ENCODE measurements at places on chromosomes 2 and 18.

DNA sequence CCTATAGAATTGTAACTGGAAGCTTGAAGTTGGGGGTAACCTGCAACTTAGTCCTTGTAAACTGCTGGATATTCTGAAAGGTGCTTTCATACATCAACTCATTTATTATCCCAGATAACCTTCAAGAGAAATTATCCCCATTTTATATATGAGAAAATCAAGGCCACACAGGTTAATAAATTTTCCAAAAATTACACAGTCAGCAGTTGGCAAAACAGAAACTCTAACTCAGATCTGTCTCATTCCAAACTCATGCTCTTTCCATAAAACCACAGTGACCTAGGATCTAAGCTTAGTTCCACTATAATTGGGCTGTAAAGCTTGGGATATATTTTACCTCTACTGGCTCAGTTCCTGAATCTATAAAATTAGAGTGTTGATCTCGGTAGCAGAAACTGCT is 167.6 kb upstream of the DDX18 start:
- no peak for DNase-seq

- DNase-seq: no peak
These were observed 50.7 kb upstream of the HNRNPA3 start for GRCh38 chr2:177161741-177162460.

DNA sequence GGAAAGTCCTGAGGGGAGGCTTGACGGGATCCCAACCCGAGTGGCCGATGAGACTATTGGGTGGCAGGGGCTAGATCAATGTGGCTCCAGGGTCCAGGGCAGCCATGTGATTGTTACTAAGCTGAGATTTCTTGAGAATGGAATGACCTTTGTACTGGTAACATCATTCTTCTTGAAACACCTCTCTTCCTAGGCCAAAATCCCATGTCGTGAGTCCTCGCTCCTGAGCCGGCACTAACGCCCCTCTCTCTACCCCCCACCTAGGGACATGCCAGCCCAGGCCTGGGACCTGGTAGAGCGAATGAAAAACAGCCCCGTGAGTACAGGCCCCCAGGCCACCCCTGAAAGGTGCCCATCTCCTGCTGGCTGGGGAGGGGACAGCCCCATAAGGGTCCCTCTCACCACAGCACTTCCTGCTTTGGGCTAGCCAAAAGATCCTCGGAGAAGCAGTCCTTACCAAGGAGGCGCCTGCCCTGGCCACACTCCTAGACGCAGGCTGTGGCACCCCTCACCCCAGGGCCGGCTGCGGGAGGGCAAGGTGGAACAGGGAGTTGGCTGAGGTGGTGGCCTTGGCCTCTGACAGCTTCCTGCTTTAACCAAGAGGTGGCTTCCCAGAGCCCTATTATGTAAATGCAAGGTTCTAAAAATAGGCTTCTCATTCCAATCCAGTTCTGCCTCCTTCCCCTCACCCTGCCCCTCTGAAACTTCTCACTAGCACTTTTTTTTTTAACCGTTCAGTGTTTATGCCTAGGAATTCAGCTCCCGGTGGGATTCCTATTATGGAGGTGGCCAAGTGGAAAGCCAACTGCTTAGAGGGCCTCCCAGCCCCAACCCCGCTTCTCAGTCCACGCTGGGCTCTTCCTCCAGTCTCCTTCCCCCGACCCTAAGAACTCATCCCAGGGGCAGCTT is 126.6 kb upstream of the PPP1CB start:
- peak; percentile 54 for DNase-seq

DNA sequence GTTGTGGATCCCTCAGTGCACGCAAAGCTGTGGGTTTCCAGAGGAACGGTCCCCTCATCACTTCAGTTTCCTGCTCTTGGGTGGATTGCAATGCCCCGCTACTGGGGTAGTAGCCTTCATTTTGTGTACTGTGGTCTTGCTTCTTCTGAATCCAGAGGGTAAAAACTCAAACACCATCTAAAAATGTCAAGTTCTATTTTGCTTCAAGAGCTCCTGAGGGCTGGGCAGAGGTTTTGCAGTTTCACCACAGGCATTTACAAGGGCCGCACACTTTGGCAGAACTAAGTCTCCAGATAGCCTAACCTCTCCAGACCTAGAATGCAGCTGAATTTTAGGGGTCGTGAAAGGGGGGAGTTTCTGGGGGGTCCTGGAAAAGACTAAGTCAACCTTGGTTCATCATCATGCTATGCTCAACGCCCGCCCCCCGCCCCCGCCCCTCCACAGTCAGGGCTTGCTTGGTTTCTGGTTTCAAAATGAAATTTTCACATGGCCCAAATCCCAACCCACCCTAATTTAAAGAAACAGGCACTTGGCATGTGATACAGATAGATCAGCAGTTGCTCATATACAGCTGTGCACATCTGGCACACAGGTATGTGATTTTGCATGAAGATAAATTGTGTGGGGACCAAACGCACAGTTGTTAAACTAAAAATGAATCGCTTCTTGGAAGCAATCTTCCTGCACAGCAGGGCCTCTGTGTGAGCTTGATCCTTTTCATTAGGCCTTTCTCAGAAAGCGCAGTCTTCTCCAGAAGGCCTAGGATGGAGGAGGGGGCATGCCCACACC is 329.6 kb downstream of the OSR1 start:
- DNase-seq: no peak

- no peak for DNase-seq
These were observed 19.5 kb upstream of the ERCC3 start for GRCh38 chr2:127313406-127313805.

GRCh38 chr2:185608799-185609198 is 129.8 kb upstream of the FSIP2 start:
- DNase-seq: no peak

DNA sequence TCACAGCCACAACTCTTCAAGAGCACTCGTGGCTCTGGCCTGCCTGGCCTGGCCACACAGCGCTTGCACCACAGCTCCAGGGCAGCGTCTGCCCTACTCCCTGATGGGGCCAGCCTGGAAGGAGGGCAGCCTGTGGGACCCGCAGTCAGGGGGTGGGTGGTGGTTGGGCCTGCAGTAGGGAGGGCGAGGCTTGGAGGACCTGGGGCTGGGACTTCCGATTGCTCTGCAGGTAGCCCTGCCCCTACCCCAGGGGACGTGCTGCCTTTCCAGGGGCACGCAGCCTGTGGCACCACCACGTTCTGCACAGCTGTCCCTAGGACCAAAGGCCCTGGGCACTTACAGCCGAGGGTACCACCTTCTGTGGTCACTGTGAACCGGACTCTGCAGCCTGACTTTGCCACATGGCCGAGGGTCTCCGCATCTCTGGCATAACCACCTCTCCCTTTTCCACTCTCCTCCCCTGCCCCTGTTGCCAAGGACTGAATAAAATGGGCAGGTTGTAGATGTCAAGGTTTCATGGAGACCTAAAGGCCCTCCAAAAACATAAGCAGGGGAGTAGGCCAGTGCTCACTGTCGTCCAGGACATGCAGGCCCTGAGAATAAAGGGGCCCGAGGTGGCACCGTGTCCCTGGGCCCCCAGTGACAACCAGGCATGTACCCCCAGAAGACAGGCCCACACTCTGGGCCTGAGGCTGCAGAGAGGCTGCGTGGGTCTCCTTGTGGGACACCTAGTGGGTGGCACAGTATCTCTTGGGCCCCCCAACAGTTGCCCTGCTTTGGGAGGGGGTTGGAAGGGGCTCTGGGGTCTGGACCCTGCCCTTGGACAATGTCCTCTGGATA is 87.3 kb downstream of the INHBB start:
- DNase-seq: no peak

DNA sequence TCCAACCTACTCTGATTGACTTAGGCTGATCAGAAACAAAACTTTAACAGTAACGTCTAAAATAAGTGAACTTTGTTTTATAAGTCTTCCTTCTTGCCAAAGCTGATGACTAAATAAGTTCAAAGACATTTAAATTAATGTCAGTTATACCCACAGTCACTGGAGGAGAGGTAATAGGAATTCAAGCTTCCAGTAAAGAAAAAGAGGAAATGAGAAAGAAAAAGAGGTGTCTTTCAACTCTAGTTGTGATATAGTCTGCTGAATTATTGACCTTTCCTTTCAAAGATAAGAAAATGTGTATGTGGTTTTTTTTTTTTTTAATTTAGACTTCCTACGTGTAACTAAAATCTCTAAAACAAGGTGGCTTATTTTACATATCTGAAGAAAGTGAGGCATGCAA is 191.5 kb downstream of the SLC8A1 start:
- no peak for DNase-seq

GRCh38 chr2:196389670-196390069 is 218.3 kb upstream of the STK17B start:
- DNase-seq: no peak

- no peak for DNase-seq
These were observed 34.7 kb downstream of the PIEZO2 start for GRCh38 chr18:11114653-11115052.

GRCh38 chr18:42611134-42611533 is 504.4 kb downstream of the RIT2 start:
- DNase-seq: no peak

GRCh38 chr18:59182673-59183072 is 37.3 kb upstream of the GRP start:
- no peak for DNase-seq

DNA sequence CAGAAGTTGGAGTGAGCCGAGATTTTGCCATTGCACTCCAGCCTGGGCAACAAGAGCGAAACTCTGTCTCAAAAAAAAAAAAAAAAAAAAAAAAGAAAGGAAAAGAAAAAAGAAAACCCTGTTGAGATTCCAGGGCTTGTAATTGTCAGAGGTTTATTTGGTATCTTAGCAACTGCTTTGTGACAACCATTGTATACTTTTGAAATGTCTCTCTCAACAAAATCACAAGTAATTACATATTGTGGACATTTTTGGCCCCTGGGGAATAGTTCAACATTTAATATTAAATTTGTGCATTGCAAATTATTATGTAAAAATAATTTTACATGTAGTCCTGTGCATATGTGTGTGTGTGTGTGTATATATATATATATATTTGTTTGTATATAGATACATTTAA is 270.8 kb downstream of the GALNT13 start:
- DNase-seq: no peak

DNA sequence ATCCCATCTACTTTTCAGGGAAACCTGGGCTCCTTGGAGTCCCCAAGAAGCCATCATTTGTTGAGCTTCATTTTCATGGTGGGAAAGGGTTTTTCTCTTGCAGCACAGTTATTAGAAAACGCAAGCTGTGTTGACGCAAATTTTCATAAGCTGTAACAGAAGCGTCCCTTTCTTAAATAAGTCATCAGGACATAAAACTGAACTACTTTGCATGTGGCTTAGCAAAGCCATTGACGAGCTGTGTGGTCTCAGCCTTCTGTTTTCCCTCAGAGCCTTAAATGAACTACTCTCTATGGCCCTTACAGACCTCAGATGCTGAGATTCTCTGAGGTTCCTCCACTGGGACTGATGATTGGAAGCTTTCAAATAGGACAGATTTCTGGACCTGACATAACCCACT is 85.1 kb downstream of the ARL4C start:
- no peak for DNase-seq

- no peak for DNase-seq
These were observed 38.1 kb downstream of the SLC39A10 start for GRCh38 chr2:195695002-195695631.

- no peak for DNase-seq
These were observed 898.3 kb downstream of the CPS1 start for GRCh38 chr2:211454679-211455078.

GRCh38 chr2:70664525-70664924 is 103.5 kb downstream of the ADD2 start:
- DNase-seq: no peak

DNA sequence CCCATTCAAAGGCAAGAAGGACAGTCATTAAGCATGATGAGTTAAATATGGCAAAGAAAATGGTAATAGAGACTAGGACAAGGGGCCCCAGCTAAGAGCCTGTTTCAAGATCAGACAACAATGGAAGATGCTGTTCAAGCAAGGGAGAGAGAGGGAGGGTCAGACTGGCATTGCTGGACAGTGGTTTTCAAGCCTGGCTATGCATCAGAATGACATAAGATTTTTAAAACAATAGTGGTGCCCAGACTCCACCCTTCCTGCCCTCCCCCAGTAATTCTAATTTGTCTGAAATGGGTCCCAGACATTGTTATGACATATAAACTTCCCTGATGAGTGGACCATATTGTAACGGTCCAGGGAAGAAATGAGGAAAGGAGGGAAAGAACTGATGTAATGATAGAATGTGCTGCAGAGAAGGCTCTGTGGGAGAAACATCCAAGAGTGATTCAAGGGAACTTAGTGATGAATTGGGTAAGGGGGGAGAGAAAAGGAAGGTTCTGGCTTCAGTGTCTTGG is 112.9 kb upstream of the TRIB2 start:
- no peak for DNase-seq

DNA sequence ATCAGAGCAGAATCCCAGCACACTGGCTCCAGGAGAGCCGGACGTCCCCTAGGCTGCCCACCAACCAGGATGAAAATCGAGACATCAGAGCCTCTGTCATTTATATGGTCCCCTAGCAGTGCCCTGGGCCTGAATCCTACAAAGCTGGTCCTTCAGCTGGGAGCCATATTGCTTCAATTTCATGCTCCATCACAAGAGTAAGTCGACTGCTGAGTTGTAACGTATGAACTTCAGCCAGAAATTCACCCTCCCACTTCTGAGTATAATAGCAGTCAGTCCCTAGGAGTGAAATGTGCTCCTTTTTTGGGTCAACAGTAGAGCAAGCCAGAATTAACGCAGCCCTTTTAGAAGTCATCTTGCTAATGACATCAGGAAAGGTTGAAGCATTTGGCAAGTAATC is 126.4 kb downstream of the CCBE1 start:
- DNase-seq: no peak

- no peak for DNase-seq
These were observed 44.4 kb upstream of the ITPRID2 start for GRCh38 chr2:181847198-181847556.

DNA sequence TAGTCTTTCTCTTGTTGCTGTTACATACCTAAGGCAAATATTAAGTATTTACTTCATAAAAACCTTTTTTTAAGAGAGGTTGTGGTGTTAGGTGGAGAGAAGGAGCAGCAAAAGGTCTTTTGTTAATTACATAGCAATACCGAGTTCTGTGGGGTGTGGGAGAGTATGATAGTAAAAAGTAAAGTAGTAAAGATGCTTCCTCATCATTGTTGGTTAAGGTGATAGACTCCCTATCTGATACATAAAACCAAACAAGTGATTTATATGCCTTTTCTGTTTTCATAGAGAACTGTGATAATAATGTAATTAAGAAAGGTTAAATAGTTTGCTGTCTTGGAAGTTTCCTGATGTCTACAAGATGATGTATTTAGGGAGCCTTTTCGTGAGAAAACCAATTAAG is 75.4 kb downstream of the EML4 start:
- DNase-seq: no peak

DNA sequence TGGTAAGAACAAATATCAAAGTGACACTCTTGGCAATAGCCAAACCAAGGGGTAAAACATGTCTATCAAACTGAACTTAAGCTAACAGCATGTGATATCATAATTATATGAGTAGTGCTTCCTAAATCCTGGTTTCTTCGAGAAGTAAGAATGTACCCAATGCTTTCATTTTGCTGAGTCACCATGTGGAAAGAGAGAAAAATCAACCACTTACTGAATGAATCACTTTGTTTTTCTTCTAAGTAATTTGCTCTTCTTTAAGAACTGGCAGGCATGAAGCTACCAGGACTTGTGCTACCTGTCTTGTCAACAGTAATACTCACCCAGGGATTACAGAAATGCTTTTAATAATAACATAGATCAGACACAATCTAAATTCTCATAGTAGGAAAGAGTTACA is 19.0 kb upstream of the DUSP19 start:
- DNase-seq: no peak

GRCh38 chr2:235765181-235765820 is 271.5 kb downstream of the AGAP1 start:
- DNase-seq: no peak

GRCh38 chr18:58955738-58956137 is 91.1 kb downstream of the ZNF532 start:
- no peak for DNase-seq

GRCh38 chr2:36544638-36545338 is 53.2 kb downstream of the FEZ2 start:
- no peak for DNase-seq

Data from activated T-helper 2 cell treated with anti-CD3 and anti-CD28 coated beads, Interferon-gamma antibody, Interleukin-2, Interleukin-4, amounts not matched to agents 10 μg/mL and 5 μg/mL and 100 μg/mL, durations not matched to agents 14 hours and 24 hours and 36 hours (primary cell).